ENCODE measurements at places on chromosomes 12 and 14. TPM values are rescaled to one million over a fixed set of nuclear protein-coding genes. Genes with fewer than 3 reads are reported as not detected.

The AQP6 gene
- 0.21 TPM for total RNA-seq

The ACADS gene
- 11.6 TPM for total RNA-seq

The VSX2 gene
- total RNA-seq, result 0.16 TPM

DNA sequence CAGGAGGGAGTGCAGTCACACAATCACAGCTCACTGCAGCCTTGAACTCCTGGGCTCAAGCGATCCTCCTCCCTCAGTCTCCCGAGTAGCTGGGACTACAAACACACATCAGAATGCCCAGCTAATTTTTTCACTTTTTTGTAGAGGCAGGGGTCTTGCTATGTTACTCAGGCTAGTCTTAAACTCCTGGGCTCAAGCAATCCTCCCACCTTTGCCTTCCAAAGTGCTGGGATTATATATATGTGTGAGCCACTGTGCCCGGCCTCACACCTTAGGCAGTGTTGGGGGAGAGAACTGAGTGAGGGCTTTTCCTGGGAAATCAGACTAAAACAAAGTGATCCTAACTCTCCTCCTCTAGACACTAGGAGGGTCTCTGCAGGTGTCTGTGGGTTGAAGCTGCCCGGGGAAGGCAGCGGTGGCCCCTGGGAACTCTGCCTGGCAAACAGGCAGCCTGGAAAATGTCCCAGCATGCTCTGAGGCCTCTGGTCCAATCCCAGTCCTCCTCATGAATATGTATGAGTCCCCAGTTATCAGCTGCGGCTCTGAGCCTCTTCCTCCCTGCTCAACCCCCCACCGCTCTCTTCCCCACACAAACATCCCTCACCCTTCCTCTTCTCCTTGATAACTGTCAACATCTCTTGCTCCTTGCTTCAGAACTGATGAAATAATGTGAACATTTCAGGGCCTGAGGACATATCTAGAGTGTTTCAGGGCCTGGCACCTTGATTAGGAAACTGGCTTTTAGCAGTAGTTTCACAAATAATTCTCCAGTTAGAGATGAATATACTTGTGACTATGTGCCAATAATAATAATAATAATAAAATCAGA, 7.9 kb upstream of the NAA25 start:
- H3K4me1 ChIP-seq, result peaks cover 20% of the 10 kb centered on the region
- peak overlapping the region; percentile 90 for H3K27ac ChIP-seq
- no peaks in the 10 kb centered on the region for H3K27me3 ChIP-seq
- peak; percentile 77 for DNase-seq
- H3K4me3 ChIP-seq, result peak overlapping the region; percentile 33
- no peaks in the 10 kb centered on the region for H3K36me3 ChIP-seq

GRCh38 chr12:65355461-65355860, 77.0 kb downstream of the MSRB3 start:
- no peaks in the 10 kb centered on the region for H3K4me1 ChIP-seq
- no peaks in the 10 kb centered on the region for H3K27me3 ChIP-seq
- no peak for DNase-seq
- no peak overlapping the region for H3K27ac ChIP-seq
- no peak overlapping the region for H3K4me3 ChIP-seq

The RASSF9 gene
- total RNA-seq, result 0.33 TPM

The SOCS2 gene
- 32.9 TPM for total RNA-seq

The WSCD2 gene
- 1.6 TPM for total RNA-seq

- no peak overlapping the region for H3K4me3 ChIP-seq
- H3K36me3 ChIP-seq, result no peaks in the 10 kb centered on the region
- no peaks in the 10 kb centered on the region for H3K4me1 ChIP-seq
Observed at GRCh38 chr14:31480156-31480555, 7.7 kb downstream of the GPR33 start.

GRCh38 chr14:29892327-29892726, 35.3 kb downstream of the PRKD1 start:
- no peaks in the 10 kb centered on the region for H3K27me3 ChIP-seq
- no peaks in the 10 kb centered on the region for H3K36me3 ChIP-seq

GRCh38 chr14:104436047-104436591, 143.4 kb upstream of the C14orf180 start:
- H3K4me3 ChIP-seq, result no peak overlapping the region
- no peaks in the 10 kb centered on the region for H3K27me3 ChIP-seq
- H3K36me3 ChIP-seq, result no peaks in the 10 kb centered on the region
- peaks cover 5% of the 10 kb centered on the region for H3K4me1 ChIP-seq
- DNase-seq, result peak; percentile 16

DNA sequence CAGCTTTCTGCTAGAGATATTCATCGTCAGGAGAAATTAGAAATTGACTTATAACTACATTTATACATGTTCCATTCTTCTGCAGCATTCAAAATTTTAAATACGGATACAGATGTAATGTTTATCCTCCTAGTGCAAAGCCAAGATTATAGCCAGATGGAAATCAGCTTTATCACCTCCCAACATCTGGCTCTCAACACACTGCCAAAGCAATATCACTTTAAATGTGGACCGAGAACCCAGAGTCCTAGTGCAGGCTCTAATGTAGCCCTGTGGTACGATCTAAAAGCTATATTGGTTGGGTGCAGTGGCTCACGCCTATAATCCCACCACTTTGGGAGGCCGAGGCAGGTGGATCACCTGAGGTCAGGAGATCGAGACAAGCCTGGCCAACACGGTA, 6.5 kb downstream of the MLH3 start:
- no peaks in the 10 kb centered on the region for H3K4me1 ChIP-seq
- H3K36me3 ChIP-seq, result peaks cover 19% of the 10 kb centered on the region
- no peak overlapping the region for H3K27ac ChIP-seq
- no peak overlapping the region for H3K4me3 ChIP-seq

DNA sequence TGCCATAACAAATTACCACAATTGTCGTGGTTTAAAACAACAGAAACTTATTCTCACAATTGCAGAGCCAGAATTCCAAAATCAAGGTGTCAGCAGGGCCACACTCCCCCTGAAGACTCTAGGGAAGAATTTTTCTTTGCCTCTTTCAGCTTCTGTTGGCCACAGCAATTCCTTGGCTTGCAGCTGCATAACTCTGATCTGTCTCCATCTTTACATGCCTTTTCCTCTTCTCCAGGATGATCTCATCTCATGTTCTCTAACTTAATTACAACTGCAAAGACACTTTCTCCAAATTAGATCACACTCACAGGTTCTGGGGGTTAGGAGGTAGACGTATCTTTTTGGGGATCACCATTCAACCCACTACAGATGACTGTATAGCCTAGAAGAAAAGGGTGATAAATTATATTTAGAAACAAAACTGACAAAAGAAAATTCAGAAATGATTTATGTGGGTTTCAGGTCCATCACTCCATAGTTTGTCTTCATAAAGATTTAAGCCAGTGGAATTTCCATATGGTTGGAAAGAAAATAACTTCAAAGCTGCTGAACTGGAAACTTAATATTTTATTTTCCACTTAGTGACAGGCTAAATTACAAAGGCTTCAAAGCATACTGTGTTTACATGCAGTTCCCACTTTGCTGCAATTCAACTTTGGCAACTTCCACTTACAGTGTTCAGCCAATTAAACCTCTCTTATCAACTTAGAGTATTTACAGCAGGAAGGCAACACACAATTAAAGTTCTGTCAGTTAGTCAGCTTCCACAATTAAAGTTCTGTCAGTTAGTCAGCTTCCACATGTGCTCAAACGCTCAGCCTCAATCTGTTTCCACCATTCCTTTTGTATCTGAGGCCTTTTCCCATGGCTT, 213.3 kb downstream of the EPS8 start:
- peaks cover 3% of the 10 kb centered on the region for H3K4me1 ChIP-seq
- peaks cover 3% of the 10 kb centered on the region for H3K36me3 ChIP-seq
- DNase-seq, result no peak
- H3K27ac ChIP-seq, result no peak overlapping the region
- no peak overlapping the region for H3K4me3 ChIP-seq
- no peaks in the 10 kb centered on the region for H3K27me3 ChIP-seq

GRCh38 chr14:88639221-88639620, 76.4 kb downstream of the ZC3H14 start:
- H3K4me1 ChIP-seq, result no peaks in the 10 kb centered on the region
- H3K27ac ChIP-seq, result no peak overlapping the region
- H3K27me3 ChIP-seq, result no peaks in the 10 kb centered on the region
- DNase-seq, result no peak
- no peak overlapping the region for H3K4me3 ChIP-seq

DNA sequence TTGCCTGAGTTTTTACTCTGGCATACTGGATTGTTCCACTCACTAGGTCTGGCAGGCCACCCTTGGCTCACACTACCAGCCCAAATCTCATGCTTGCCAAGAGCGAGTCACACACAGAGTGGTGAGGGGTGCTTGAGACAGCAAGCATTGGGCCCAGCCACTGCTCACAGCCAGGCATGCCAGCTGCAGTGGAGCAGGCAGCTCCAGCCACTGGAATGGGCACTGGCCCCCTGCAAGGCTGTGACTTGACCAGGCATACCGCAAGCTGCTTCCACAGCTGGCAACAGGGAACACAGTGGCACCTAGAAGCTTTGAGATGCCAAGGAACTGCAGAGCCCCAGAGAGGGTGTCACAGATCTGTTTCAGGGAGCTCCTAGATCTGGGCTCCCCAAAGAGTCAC, 488.5 kb downstream of the LRFN5 start:
- H3K4me1 ChIP-seq, result no peaks in the 10 kb centered on the region
- no peaks in the 10 kb centered on the region for H3K36me3 ChIP-seq
- H3K27ac ChIP-seq, result no peak overlapping the region
- no peak for DNase-seq
- H3K4me3 ChIP-seq, result no peak overlapping the region

GRCh38 chr12:50555471-50555885, 50.7 kb downstream of the DIP2B start:
- no peak overlapping the region for H3K4me3 ChIP-seq
- H3K27ac ChIP-seq, result peak overlapping the region; percentile 43
- H3K4me1 ChIP-seq, result peaks cover 18% of the 10 kb centered on the region
- peaks cover 3% of the 10 kb centered on the region for H3K36me3 ChIP-seq
- DNase-seq, result no peak
- H3K27me3 ChIP-seq, result no peaks in the 10 kb centered on the region

DNA sequence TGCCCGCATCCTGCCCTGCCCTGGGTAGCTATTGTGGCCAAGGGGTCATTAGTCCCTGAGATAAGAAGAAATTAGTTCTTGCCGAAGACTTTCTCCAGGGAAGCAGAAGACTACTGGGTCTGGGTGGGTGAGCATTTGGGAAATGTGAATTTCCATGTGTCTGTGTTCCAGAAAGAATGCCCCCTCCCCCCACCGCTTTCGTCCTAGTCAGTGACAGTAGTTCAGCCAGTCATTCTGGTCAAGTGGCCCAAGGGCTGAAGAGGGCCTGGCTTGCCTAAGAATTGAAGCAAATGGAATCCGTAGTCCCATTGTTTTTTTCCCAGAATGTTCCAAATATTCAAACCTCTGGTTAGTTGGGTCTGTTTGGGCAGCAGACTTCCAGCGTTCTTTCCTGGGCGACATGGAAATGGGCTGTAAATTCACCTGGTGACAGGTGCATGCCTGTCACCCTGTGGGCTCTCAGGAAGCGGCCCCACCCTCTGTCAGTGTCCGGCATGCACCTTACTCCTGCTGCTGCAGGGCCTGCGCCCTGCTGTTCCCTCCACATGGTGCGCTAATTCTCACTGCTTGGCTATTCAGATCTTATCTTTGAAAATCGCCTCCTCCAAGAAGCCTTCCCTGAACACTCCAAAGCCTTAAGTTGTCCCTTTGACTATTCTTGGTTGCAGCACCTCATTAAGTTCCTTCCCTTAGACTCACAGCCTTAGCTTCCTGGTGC, 1.4 kb upstream of the RFLNA start:
- peaks cover 48% of the 10 kb centered on the region for H3K4me1 ChIP-seq
- H3K27me3 ChIP-seq, result peaks cover 34% of the 10 kb centered on the region
- no peak for DNase-seq
- H3K4me3 ChIP-seq, result no peak overlapping the region
- H3K27ac ChIP-seq, result no peak overlapping the region
- H3K36me3 ChIP-seq, result no peaks in the 10 kb centered on the region

The LHX5 gene
- 1.5 TPM for total RNA-seq

Measured in WTC11 (cell line).